ENCODE measurements at places on chromosomes 2 and 18.

- no peak for DNase-seq
Measured at GRCh38 chr2:217491271-217491670, 511.5 kb downstream of the TNS1 start.

DNA sequence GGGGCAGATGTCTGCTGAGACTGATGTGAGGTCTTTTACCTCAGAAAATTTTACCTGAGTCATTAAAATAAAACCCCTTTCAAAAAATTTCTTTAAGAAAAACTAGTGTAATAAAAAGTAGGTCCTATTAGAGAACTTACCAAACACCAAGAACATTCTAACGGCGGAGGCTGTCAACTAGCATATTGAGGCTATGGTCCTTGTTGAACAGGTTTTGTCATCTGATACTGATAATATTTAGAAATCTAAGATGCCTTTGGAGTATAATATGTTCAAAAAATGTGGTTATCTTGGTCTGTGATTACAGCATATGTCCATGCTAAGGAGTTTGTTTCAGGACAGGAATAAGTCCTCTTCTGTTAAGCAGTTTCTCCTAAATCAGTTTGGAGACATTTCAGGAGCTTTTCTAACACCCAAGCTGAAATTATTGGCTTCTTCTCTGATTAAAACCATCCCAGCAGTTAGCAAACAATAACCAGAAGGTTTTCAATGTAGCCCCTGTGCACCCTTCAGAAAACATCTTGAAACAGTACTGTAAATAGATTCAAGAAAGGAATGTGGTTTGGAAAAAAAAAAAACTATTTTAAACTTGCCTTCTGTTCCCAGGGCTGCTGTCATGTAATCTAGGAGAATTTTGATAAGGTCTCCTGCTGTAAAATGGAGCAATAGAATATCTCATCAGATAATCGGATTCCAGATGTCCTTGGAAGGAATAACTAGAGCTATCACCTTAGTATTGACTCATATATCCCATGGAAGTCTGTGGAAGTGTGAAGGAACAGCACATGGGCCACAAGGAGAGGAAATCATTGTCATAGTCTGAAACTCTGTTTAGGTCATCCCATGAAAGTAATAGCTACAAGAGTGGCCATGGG, 58.7 kb upstream of the B3GNT2 start:
- no peak for DNase-seq

GRCh38 chr2:62789918-62790317, 84.4 kb downstream of the EHBP1 start:
- no peak for DNase-seq

DNA sequence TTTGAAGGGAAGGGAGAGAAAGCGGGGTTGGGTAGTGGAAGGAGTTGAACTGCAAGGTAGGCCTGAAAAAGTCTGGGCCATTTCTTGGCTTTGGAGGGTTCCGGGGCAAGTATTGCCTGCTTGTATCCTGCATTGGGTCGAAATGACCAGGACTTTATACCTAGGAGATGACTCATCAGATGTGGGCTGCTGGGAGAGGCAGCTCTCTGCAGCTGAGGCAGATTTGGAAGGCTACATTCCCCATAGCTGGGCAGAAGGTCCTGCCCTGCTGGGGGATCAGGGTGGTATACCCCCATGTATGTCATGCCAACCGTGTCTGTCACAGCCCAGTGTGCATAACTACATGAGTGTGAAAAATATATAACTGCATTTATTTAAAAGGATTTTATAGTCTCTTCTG, 171.8 kb upstream of the SPRED2 start:
- no peak for DNase-seq

DNA sequence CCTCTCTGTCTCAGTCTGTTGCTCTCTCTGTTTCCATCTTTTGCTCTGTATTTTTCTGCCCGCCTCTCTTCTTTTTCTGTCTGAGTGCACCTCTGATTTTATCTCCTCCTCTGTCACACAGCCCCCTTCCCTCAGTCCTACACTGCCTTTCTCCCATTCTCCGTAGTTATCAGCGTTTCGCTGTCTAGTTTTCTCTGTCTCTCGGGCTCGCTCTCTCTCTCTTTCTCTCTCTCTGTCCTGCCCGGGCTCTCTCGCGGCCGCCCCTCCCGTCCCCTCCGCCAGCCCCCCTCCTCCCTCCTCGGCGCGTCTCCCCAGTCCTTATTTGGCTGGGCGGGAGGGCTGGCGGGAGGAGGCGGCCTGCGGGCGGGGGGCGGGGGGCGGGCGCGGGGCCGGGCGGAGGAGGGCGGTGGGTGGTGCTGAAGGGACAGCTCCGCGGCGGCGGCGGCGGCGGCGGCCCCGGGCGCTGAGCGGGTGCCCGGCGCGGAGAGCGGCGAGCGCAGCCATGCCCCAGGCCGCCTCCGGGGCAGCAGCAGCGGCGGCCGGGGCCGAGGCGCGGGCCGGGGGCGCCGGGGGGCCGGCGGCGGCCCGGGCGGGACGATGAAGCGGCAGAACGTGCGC, at the start of gene KCNK3:
Gene KCNK3 (plus strand): TSS at position 444 of the 618 bp plus-strand sequence. CDS start 154 bp downstream, at position 598.
- no peak for DNase-seq

DNA sequence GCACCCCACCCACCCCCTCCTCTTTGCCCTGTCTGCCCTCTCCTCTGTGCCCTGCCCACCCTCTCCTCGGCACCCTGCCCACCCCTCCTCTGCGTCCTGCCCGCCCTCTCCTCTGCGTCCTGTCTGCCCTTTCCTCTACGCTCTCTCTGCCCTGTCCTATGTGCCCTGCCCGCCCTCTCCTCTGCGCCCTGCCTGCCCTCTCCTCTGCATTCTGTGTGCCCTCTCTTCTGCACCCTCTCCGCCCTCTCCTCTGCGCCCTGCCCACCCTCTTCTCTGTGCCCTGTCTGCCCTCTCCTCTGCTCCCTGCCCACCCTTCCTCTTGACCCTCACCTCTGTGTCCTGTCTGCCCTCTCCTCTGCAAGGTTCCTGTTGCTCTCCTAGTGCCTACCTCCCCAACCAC, 233.6 kb downstream of the SMAD2 start:
- DNase-seq, result no peak

DNA sequence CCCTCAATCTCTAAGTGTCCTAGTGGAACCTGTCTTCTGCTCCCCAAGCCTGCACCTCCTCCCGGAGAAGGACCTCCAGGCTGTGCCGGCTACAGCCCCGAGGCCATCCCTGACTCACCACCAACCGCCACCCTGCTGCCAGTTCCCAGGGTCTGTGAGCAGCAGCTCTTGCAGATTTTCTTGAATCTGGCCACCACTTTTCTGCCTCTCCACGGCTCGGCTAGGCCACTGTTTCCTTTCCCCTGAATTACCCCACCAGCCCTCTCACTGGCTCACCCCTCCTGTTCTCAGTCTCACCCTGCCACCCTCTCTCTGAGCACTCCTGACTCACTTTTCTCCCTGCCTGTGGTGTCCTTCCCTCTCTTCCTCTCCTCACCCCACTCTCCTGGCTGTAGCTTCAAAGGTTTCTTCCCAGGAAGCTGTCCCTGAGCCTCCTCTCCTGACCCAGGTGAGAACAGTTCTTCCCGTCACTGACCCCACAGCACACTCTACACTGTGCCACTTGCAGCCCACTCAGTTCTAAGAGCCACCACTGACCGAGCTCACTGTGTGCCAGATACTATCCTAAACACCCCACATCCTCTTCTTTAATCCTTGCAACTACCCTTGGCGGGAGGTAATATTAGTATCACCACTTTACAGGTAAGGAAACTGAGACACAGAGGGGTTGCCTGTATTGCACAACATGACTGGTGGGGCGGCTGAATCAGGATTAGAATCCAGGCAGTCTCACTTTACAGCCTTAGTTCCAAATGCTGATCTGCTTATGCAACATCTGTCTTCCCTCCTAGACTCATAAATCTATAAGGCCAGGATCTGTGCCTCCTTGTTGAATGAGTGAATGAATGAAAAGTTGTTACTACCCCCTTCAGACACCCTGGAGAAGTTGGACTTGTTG, 111.6 kb downstream of the SMAD7 start:
- DNase-seq, result peak; percentile 28

DNA sequence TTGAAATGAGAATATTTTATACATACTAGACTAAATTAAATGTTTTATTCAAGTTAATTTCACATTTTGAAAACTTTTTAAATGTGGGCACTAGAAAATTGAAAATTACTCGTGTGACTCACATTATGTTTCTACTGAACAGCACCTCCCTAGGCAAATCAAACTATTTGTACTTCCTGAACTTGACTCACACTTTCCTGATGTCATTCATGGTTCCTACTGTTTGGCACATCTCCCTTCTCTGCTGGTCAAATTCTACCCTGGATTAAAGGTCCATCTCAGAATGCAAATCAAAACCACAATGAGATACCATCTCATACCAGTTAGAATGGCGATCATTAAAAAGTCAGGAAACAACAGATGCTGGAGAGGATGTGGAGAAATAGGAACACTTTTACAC, 16.7 kb downstream of the LHCGR start:
- DNase-seq, result no peak

DNA sequence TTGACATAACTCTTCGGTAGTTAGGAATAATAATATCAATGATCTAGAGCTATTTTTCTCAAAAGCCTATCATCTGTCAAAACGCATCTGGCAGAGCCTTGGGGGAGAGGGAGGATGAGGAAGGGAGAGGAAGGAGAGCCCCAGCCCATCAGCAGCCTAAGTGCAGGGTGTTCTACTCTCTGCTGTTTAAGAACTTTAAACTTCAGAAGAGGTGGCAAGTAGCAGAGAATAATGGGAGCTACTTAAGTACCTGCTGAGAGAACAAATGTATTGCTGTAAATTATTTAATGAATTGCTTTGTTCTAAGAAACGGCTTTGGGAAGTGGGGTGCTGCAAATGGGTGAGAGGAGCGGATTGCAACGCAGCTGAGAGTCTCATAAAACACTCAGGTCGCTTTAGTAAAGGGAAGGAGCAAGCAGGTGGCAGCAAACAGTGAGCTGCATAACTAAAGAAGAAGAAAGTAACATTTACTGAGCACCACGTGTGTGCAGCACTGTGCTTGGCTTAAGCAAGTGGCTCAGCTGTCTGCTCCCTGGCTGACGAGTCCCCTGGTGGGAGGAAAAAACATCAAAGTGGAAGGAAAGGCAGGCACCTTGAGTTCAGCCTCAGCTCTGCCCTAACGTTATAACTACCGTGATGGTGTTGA, 26.3 kb upstream of the SH3RF3 start:
- no peak for DNase-seq

- DNase-seq, result no peak
Measured at GRCh38 chr2:225493420-225494099, 94.0 kb downstream of the NYAP2 start.

DNA sequence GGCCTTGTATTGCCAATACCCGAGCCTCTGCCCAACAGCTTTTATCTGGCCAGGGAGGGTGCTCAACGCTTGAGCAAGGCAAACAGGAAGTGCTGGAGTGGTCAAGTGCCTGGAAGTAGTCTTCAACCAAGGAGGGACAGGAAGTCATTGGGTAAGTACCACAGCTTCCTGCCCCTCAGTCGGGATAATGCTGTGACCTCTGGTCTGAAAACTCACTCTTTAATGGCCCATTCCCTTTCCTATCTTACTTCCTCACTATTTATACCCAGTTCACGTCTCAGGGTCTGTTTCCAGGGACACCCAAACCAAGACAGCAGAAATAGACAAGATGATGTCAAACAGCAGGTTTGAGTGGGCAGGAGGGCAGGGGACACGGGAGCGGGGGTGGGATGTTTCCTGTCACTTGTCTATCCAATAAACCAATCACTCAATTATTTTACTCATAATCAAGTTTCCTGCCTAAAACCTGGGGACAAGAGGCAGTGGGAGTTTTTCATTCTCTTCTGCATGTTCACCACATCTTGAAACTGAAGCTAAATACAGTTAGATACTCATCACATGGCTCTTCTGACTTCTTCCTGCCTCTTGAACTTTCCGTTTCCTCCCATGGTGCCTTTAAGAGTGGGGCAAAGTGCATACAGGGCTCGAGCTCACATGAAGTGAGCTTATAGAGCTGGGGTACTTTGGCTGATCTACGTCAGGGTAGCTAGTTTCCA, 68.9 kb upstream of the CAB39 start:
- no peak for DNase-seq

Data from fibroblast of skin of left quadriceps (primary cell).